ENCODE measurements at places on chromosomes 16 and 17.

DNA sequence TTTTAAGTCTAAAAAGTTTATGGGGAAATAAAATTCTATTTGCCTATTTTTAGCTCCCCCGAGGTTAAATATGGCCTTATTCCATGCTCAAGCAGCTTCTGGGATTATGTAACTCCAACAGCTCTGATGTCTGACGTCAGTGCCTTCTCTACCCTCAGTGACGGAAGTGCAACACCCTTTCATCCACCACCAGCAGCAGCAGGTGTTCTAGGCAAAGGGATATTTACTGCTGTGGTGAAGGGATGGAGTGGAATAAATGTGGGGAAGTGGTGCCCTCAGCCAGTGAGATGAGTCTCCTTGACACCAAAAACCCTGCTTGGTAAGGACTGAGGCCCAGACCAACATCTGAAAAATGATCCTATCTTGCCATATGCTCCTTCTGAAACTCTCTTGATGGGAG, 247.4 kb downstream of the SHISA9 start:
- H3K27me3 ChIP-seq: no peaks in the 10 kb centered on the region
- no peak for DNase-seq
- no peak overlapping the region for H3K27ac ChIP-seq
- H3K4me1 ChIP-seq: no peaks in the 10 kb centered on the region
- no peak overlapping the region for H3K4me3 ChIP-seq
- no peaks in the 10 kb centered on the region for H3K36me3 ChIP-seq

DNA sequence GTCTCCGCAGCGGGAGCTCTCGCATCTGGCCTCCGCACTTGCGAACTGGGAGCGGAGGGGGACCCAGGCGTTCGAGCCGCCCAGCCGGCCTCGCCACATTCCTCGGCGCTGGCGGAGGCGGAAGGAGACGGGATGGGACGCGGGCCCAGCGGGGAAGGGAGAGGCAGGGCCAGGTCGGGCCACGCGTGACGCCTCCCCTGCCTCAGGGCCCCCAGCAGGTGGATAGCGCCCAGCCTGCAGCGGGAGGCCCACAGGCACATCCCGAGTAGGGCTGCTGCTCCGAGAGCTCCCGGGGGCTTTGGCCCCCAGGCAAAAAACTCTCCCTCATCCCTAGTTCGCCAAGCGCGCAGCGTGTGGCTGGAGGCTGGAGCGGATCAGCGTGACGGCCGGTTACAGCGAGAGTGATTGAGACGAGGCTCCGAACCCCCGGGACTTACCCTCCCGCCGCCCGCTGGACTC, 800 bp downstream of the PLEKHH3 start:
- peaks cover 71% of the 10 kb centered on the region for H3K4me1 ChIP-seq
- no peaks in the 10 kb centered on the region for H3K27me3 ChIP-seq
- no peak for DNase-seq
- H3K27ac ChIP-seq: peak overlapping the region; percentile 99
- peaks cover 30% of the 10 kb centered on the region for H3K36me3 ChIP-seq

DNA sequence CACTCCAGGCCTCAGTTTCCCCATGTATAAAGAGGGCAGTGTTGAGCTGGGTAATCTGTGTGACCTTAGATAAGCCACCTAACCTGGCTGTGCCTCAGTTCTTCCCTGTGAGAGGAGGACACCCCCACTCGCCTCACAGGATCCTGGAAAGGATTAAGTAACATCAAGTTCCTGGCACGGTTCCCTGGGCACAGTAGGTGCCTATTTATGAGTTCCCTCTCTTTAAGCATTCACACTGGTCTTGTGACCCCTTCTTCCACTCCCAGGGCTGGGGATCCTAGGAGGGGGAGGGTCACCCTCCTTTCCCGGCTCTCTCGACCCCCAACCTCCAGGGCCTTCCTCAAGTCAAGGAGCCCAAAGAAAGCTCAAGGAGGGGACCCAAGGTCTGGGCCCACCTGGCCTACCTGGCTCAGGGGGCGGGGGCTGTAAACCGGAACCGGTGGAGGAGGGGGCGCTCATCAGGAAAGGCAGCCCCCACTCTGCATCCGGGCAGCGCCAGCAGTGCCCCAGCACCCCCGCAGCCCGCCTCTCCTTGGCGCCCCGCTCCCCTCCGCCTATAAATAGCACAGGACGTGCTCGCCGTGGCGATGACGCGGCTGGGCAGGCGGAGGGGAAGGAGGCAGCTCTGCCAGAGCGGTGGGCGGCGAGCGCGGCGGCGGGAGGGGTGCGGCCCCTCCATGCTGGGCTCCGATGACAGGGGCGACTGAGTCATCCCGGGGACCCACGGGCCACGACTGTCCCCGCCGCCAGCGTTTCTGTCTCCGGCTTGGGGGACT, 9.4 kb downstream of the RPL19 start:
- no peaks in the 10 kb centered on the region for H3K27me3 ChIP-seq
- H3K36me3 ChIP-seq: peaks cover 9% of the 10 kb centered on the region
- peaks cover 19% of the 10 kb centered on the region for H3K4me1 ChIP-seq

- H3K4me1 ChIP-seq: no peaks in the 10 kb centered on the region
- no peaks in the 10 kb centered on the region for H3K27me3 ChIP-seq
- no peak for DNase-seq
- no peaks in the 10 kb centered on the region for H3K36me3 ChIP-seq
- no peak overlapping the region for H3K27ac ChIP-seq
Measured at GRCh38 chr17:55394357-55395021, 27.1 kb downstream of the MMD start.

DNA sequence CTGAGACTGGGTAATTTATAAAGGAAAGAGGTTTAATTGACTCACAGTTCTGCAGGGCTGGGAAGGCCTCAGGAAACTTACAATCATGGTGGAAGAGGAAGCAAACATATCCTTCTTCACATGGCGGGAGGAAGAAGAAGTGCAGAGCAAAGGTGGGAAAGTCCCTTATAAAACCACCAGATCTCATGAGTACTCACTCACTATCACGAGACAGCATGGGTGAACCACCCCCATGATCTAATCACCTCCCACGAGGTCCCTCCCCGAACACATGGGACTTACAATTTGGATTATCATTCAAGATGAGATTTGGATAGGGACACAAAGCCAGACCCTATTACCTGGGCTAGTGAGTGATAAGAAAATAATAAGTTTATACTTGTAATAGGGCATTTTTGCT, 70.6 kb upstream of the HS3ST2 start:
- H3K27me3 ChIP-seq: no peaks in the 10 kb centered on the region
- H3K27ac ChIP-seq: no peak overlapping the region
- H3K4me1 ChIP-seq: no peaks in the 10 kb centered on the region
- H3K4me3 ChIP-seq: no peak overlapping the region

- no peaks in the 10 kb centered on the region for H3K36me3 ChIP-seq
- no peak overlapping the region for H3K27ac ChIP-seq
- DNase-seq: no peak
- H3K4me1 ChIP-seq: no peaks in the 10 kb centered on the region
Measured at GRCh38 chr17:56867948-56868376, 34.0 kb downstream of the DGKE start.

- no peaks in the 10 kb centered on the region for H3K27me3 ChIP-seq
- H3K4me1 ChIP-seq: no peaks in the 10 kb centered on the region
- no peaks in the 10 kb centered on the region for H3K36me3 ChIP-seq
- no peak overlapping the region for H3K4me3 ChIP-seq
Measured at GRCh38 chr16:27991876-27992275, 71.6 kb downstream of the GSG1L start.

DNA sequence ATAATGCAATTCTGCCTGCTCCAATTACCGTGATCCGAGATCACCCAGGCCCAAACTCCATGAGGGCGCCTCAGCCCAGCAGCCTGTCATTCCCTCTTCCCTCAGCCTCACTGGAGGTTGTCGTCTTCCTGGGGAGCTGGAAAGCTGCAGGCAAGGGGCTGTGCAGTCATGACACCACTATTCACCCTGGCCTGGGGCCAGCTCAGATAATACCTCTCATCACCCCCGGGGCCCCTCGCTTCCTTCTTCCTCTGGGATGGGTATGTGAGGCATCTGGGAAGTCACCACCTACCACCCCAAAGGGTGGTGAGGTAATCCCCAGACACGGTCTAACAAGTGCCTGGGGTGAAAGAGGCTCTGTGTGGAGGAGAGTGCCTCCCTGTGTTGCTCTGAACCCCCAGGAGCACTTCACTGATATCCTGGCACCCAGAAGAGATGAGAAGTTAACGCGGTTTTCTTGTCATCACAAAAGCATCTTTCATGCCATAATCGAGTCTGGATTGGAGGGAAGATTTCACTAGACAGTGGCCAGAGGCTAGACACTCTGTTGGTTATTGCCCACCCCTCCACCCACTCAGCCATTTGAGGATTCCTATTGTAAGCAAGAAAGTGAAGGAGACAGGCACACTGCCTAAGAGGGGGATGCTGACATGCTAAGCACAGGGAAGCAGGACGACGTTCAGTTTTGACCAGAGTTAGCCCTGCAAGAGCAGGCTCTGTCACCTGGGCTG, 18.4 kb downstream of the CFAP20 start:
- peaks cover 16% of the 10 kb centered on the region for H3K36me3 ChIP-seq
- no peaks in the 10 kb centered on the region for H3K27me3 ChIP-seq
- H3K4me1 ChIP-seq: peaks cover 6% of the 10 kb centered on the region
- H3K4me3 ChIP-seq: no peak overlapping the region

GRCh38 chr16:17347624-17348023, 123.1 kb downstream of the XYLT1 start:
- H3K27ac ChIP-seq: peak overlapping the region; percentile 72
- DNase-seq: no peak
- H3K4me3 ChIP-seq: no peak overlapping the region
- H3K4me1 ChIP-seq: peaks cover 69% of the 10 kb centered on the region

DNA sequence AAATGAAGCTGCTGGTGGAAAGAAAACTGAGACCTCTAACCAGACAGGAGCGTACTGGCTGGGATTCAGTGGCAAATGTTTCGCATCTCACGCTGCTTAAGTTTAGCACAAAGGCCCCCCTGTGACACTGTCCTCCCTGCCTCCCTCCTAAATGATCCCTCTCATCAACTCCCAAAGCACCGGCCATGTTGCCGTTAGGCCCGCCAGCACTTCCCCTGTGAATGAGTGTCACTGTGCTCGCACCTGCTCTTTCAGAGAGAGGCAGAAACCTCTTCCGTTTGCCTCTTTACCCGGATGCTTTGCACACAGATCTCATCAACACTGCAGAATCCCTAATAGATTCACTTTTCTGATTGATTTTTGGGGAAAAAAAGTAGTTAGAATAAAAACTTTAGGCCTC, 26.5 kb downstream of the MBTPS1 start:
- DNase-seq: no peak
- no peaks in the 10 kb centered on the region for H3K4me1 ChIP-seq
- H3K27ac ChIP-seq: no peak overlapping the region
- H3K27me3 ChIP-seq: no peaks in the 10 kb centered on the region

GRCh38 chr16:2160915-2161551, 5.5 kb downstream of the TRAF7 start:
- peak overlapping the region; percentile 13 for H3K4me3 ChIP-seq
- peak overlapping the region; percentile 98 for H3K27ac ChIP-seq
- peaks cover 6% of the 10 kb centered on the region for H3K36me3 ChIP-seq
- DNase-seq: no peak

GRCh38 chr16:57997528-57998265, 2.8 kb downstream of the ZNF319 start:
- no peak for DNase-seq
- no peak overlapping the region for H3K27ac ChIP-seq
- H3K27me3 ChIP-seq: no peaks in the 10 kb centered on the region
- H3K36me3 ChIP-seq: peaks cover 46% of the 10 kb centered on the region

- peaks cover 24% of the 10 kb centered on the region for H3K36me3 ChIP-seq
- peak overlapping the region; percentile 93 for H3K27ac ChIP-seq
- H3K4me1 ChIP-seq: peaks cover 20% of the 10 kb centered on the region
- no peaks in the 10 kb centered on the region for H3K27me3 ChIP-seq
- H3K4me3 ChIP-seq: peak overlapping the region; percentile 77
- DNase-seq: no peak
Measured at GRCh38 chr17:1830288-1830687, 483 bp downstream of the RPA1 start.

DNA sequence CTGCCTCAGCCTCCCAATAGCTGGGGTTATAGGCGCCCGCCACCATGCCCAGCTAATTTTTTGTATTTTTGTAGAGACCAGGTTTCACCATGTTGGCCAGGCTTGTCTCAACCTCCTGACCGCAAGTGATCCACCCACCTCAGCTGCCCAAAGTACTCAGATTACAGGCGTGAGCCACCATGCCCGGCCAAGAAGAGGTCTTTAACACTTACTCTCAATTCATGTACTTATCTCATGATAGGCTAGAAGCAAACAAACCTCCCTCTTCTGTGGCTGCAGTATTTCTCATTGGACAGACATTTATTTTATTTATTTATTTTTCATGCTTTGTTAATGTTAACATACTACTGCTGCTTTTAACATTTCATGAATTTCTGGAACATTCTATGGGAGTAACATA, 7.0 kb upstream of the NT5C start:
- DNase-seq: no peak
- no peak overlapping the region for H3K4me3 ChIP-seq
- H3K4me1 ChIP-seq: peaks cover 18% of the 10 kb centered on the region
- H3K27me3 ChIP-seq: no peaks in the 10 kb centered on the region
- peaks cover 39% of the 10 kb centered on the region for H3K36me3 ChIP-seq
- no peak overlapping the region for H3K27ac ChIP-seq

DNA sequence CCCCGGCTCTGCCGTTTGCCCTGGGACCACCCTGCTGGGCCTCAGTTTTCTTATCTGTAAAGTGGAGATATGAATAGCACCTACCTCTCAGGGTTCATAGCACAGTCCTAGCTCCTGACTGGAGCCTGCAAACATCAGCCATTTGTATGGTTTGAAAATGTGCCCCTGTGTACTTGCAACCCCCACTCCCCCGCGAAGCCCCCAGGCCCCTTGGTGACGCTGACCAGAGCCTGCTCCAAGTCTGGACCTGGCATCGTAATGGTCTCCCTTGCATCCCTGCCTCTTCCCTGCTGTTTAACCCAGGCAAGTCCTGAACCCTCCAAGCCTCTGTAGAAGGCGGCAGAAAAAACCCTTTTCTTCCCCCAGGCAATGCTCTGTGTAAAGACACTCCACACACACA, 128.0 kb downstream of the IRF8 start:
- H3K36me3 ChIP-seq: no peaks in the 10 kb centered on the region
- no peaks in the 10 kb centered on the region for H3K27me3 ChIP-seq
- H3K4me1 ChIP-seq: no peaks in the 10 kb centered on the region
- DNase-seq: no peak

- DNase-seq: peak; percentile 52
- H3K36me3 ChIP-seq: no peaks in the 10 kb centered on the region
- H3K4me1 ChIP-seq: peaks cover 64% of the 10 kb centered on the region
- H3K27me3 ChIP-seq: no peaks in the 10 kb centered on the region
- peak overlapping the region; percentile 89 for H3K27ac ChIP-seq
- no peak overlapping the region for H3K4me3 ChIP-seq
Measured at GRCh38 chr16:53090591-53091411, 36.0 kb downstream of the CHD9 start.

- no peak overlapping the region for H3K4me3 ChIP-seq
- H3K27me3 ChIP-seq: no peaks in the 10 kb centered on the region
Measured at GRCh38 chr16:606656-607307, 16.9 kb downstream of the RAB40C start.

Measured in esophagus squamous epithelium (tissue), 5 donors.